ENCODE measurements at places on chromosomes 6 and 20. TPM values are rescaled to one million over a fixed set of nuclear protein-coding genes. Genes with fewer than 3 reads are reported as not detected.

DNA sequence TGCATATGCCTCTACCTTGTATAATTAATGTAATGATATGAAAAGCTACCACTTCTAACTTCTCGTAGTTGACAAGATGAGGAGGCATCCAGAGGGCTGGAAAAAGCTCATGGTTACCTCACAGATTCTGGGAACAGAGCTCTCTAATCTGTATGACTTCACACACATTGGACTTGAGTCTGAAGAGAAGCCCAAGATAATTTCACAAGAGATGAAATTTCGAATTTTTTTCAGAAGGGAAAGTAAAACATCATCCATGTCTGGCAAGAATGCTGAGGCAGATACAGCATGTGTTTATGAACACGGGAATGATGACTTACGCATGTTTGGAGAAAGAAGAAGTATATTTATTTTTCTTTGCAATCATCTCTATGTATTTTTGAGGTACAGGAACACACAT lies 141.8 kb upstream of the TENT5A start:
- no peak overlapping the region for H3K4me3 ChIP-seq
- no peak overlapping the region for H3K27ac ChIP-seq
- peaks cover 17% of the 10 kb centered on the region for H3K4me1 ChIP-seq

GRCh38 chr20:31716818-31717477 lies 5.7 kb downstream of the BCL2L1 start:
- no peaks in the 10 kb centered on the region for H3K36me3 ChIP-seq
- no peak overlapping the region for H3K27ac ChIP-seq
- no peaks in the 10 kb centered on the region for H3K27me3 ChIP-seq
- no peak for DNase-seq
- no peak overlapping the region for H3K4me3 ChIP-seq
- peaks cover 33% of the 10 kb centered on the region for H3K4me1 ChIP-seq

DNA sequence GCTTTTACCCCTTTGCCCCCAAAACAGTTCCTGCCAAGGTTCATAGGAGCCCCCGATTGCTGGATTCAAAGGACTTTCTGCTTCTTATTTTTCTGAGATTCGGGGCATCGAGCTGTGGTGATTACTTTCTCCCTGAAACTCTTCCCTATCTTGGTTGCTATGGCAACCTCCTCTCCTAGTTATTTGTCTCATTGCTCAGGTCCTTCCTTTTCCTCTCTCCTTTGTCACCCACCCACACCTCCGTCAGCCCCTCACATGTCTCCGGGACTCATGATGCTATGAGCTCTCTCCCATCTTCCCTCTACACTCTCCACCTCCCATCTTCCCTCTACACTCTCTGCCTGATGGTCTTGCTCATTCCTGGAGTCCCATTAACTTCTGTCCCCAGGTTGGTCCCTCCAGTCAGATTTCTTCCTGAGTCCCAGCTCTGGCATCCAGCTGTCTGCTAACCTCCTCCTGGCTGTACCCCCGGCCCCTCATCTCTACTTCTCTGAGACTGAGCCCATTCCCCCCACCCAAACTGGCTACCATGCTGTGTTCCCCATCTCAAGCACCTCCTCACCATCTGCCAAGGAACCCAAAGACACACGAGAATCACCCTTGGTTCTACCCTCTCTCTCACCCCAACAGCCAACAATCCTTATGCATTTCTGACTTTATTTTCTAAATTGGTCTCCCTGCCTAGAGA lies 30.2 kb upstream of the NNAT start:
- no peak for DNase-seq
- no peaks in the 10 kb centered on the region for H3K36me3 ChIP-seq
- no peaks in the 10 kb centered on the region for H3K4me1 ChIP-seq
- no peaks in the 10 kb centered on the region for H3K27me3 ChIP-seq
- H3K27ac ChIP-seq: no peak overlapping the region

MYT1 gene
- 0.15 TPM for total RNA-seq

MAS1 gene
- total RNA-seq: 0.10 TPM

CITED2 gene
- total RNA-seq: 209 TPM

PKIB gene
- not detected for total RNA-seq
